ENCODE measurements at places on chromosomes 7 and 10.

DNA sequence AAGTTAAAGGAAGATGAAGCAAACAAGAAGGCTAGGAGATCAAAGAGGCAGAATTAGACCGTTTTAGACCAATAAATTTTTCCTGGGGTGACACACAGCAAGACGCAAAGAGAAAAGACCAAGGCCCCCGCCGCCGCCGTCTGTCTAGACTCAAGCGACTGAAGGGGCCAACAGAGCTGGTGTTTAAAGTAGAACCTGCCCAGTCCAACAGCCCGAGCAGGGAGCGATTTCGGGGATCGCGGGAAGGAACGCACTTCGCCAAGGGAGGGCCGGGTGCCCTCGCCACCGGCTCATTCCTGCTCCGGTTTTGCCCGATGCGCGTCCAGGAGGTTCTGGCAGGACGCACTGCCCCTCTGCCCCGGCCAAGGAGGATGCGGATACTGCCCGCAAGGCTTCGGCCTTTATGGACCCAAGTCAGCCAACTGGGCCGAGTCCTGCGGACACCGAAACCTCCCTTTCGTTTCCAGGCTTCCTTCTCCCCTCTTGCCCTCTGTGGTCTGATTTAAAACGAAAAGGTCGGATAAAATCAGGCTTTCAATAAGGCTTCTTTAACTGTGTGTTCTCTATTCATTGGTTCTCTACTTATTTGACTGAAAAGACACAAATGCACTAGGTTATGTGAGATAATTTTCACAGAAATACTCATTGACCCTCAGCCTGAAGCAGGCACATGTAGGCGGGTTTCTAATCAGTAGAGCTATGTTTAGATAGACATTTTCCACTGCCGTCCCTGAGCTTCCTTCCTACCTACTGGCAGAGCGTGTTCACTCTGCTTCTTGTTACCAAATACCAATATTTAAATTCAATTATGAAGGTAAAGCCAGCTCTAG is 2.2 kb upstream of the HOXA7 start:
- DNase-seq: no peak

DNA sequence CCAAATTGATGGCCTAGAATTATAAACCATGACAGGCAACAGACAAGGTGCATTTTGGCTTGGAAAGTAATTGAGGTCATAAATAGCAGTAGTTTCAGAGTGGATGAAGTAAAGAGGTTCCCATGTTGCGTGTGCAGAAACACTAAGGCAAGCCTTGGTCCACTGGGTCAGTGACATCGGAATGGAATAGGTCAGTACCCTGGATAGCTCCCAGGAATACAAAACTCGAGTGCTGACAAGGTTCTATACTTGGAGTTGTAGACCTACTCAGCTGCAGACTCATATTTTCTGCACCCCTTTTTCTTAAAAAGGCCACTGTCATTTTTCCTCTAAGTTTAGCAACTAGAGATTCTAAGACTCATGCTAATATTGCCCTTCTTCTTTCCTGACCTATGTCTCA is 132.8 kb downstream of the DYNC1I1 start:
- no peak for DNase-seq

GRCh38 chr7:42080841-42081586 is 156.0 kb downstream of the GLI3 start:
- DNase-seq: no peak

DNA sequence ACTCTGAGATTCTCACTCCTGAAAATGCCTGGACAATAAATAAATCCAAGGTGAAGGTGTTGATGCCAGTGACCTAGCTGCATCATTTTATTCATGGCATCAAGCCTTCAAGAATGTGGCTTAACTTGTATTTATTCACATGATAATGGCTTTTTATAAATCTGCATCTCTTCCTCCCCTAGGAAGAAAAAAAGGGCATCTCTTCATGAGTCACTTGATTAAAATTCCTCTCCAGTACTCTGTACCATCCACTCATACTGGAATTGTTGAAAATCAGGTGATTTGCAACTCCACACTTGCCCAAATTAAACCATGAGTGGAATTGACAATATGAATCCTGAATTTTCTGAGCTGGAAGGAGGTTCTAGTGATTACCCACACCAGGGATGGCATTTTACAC is 30.2 kb downstream of the PTPRE start:
- no peak for DNase-seq

DNA sequence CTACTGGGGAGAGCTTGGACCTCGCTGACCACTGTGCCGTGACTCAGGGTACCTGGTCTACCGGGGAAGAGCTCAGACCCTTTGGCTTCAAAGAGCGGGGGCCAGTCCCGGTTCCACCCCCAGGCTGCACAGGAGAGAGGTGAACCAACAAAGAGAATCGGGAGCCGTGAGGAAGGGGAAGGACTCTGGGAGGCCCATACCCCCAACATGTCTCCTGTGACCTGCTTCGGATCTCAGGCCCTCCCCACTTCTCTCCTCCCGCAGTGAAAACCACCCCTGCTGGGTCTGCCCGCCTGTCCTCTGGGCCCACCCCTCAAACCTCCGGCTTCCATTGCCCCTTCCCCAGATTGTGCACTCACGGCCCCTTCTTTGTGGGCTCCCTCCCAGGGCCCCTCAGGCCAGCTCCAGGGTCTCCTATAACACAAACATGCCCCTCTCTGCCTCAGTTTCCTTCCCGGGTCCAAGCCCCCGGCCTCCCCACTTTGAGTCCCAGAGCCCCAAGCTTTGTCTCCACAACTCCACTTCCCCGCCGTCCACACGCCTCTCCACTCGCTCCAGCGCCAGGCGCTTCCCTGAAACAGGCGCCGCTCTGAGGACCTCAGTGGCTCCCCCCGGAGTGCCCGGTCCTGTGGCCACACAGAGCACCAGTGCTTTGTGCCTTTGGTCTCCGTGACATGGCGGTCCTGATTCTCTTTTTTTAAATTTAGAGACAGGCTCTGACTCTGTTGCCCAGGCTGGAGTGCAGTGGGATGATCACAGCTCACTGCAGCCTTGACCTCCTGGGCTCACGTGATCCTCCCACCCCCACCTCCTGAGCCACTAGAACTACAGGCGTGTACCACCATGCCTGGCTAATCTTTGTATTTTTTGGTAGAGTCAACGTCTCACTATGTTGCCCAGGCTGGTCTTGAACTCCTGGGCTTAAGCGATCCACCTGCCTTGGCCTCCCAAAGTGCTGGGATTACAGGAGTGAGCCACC is 7.5 kb upstream of the INTS1 start:
- no peak for DNase-seq

- DNase-seq: no peak
Observed at GRCh38 chr10:11546581-11546980, 64.9 kb downstream of the USP6NL start.

DNA sequence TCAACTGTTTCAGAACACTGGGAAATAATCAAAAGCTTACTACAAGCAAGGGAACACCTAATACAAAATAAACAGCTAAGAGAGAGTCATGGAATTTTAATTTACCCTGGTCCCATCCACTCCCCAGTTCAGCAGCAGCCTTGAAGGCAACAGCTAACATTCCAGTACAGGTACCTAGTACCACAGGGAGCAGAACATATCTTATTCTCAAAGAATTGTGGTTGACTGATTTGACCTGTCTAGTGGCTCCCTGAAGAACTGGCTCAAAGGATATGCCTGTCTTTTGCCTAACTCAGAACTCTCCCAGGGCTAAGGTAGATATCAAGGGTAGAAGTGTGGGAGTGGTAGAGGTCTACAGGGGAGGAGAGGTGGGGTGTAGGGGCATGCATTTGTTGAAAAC is 32.3 kb downstream of the SMURF1 start:
- DNase-seq: no peak
